Left ventricle myocardium inferior (tissue), 1 donor: ENCODE measurements at places on chromosomes 11 and 22.

- H3K27me3 ChIP-seq: no peaks in the 10 kb centered on the region
- peaks cover 88% of the 10 kb centered on the region for H3K36me3 ChIP-seq
- H3K27ac ChIP-seq: no peak overlapping the region
- no peak overlapping the region for H3K4me3 ChIP-seq
Observed at GRCh38 chr11:17098038-17098437, 20.6 kb upstream of the RPS13 start.

DNA sequence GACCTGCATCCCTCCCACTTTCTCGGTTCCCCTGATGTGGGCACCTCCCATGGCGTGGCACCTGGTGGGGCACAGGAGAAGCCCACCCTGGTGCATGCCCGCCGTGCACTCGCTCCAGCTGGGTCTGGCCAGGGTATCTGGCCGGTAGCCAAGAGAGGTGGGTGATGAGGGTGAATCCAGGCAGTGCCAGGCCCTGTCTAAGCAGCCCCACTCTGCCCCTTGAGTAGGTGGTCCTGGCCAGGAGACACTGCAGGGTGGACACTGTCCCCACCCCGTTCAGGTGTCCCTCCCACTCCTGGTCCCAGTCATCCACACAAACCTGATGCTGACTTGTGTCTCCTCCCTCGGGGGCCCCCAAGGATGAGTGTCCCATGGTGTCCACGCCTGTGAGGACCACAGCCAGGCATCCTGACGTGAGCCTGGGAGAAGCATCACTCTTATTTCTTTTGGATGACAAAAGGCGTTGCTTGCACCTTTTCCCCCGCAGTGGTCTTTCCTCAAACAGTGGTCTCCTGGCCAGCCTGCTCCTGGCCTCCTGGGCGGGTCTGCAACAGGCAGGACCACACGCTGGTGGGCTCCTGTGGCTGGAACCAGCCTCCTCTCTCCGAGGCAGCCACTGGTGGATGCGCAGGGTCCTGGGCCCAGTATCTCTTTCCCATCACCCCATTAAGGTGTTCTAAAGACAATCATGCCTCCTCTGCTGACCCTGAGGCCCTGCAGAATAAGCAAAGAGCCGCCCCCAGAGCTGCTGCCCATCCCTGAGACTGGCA lies 922.3 kb downstream of the BRD1 start:
- H3K4me3 ChIP-seq: no peak overlapping the region
- H3K36me3 ChIP-seq: no peaks in the 10 kb centered on the region
- H3K27me3 ChIP-seq: peaks cover 57% of the 10 kb centered on the region
- H3K4me1 ChIP-seq: no peaks in the 10 kb centered on the region
- no peak overlapping the region for H3K27ac ChIP-seq

DNA sequence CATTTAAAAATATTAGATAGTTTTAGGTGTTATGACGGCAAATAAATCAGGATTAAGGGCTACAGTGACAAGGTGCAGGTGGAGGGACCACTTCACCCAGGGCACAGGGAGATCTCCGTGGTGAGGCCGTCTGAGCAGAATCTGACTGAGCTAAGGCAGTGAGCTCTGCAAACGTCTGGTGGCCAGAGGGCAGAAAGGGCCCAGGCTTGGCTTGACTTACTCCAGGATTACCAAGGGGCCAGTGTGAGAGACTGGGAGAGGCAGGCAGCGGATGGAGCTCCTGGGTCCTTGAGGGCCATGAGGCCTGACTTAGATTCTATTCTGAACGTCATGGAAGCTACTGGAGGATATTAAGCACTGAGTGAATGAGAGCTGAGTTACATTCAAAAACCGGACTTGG lies 125.9 kb upstream of the B3GAT1 start:
- peaks cover 70% of the 10 kb centered on the region for H3K27me3 ChIP-seq
- no peak overlapping the region for H3K4me3 ChIP-seq
- H3K27ac ChIP-seq: no peak overlapping the region

DNA sequence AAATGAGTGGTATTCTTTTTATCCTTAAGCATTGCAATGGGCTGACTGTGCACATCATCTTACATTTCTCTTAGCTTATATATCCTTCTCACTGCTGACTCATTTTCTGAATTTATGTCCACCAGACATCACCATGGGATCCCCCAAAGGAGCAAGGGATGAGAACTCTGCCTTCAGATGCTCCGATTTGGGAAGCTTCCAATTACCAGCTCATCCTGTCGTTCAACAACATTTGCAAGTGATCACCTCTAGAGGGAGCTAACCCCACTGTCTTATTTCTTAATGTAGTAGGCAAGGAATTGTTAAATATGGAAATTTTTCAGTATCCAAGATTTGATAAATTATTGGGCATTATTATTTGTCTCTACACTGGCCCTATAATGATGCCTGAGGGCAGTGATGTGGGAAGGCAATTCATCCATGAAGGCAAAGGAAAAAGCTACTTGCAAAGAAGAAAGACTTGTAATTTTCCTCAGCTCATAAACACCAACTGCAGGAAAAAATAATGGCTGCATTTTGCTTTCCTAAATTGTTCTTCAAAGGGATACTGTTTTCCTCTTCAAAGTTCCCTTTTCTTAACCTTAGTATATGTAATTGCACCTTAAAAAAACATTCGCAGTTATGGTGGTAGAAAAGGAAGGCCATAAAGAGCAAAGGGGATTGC lies 102.4 kb upstream of the FSHB start:
- no peak overlapping the region for H3K4me3 ChIP-seq
- H3K36me3 ChIP-seq: no peaks in the 10 kb centered on the region
- H3K4me1 ChIP-seq: no peaks in the 10 kb centered on the region
- H3K27me3 ChIP-seq: peaks cover 6% of the 10 kb centered on the region
- no peak for DNase-seq

- peaks cover 61% of the 10 kb centered on the region for H3K27me3 ChIP-seq
- no peak for DNase-seq
- no peak overlapping the region for H3K4me3 ChIP-seq
Observed at GRCh38 chr22:34038801-34039555, 118.7 kb upstream of the LARGE1 start.

DNA sequence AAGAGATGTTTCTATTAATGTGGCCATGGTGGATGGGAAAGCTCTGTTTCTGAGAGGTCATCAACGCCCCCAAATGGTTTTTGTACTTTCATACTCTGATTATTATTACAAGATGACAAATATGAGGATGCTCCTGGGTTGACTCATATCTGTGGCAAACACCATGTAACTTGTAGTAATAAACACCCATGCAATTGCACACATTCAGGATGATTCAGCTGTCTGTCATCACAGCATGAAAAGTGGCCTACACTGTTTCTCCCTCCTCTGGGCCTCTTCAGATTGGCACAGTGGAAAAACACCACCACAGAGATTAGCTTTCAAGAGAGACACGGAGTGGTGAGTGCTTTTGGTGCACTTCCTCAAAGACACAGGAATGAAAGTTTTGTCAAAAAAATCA lies 85.4 kb downstream of the MTNR1B start:
- H3K27me3 ChIP-seq: no peaks in the 10 kb centered on the region
- DNase-seq: no peak
- H3K4me3 ChIP-seq: no peak overlapping the region
- no peaks in the 10 kb centered on the region for H3K36me3 ChIP-seq

DNA sequence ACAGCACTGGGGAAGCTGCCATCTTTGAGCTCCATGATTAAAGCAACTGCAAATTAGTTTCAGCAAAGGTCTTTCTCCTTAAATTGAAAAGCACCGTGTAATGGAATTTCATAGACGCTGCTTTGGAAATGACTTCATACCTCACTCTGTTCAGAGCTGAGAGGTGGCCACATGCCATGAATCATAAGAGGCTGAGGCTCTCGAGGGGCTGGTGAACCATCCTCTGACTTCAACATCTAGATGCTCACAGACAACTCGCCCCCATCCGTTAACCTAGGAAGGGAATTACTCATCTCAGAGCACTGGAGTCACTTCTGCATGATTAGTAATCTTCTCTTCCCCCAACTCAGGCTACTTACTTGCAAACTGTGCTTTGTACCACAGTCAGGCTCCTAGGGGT lies 122.3 kb downstream of the RCN1 start:
- no peak overlapping the region for H3K4me3 ChIP-seq
- H3K27me3 ChIP-seq: peaks cover 69% of the 10 kb centered on the region
- H3K27ac ChIP-seq: no peak overlapping the region
- no peaks in the 10 kb centered on the region for H3K36me3 ChIP-seq
